ENCODE measurements at places on chromosomes 3 and 15. TPM values are rescaled to one million over a fixed set of nuclear protein-coding genes. Genes with fewer than 3 reads are reported as not detected.

DNA sequence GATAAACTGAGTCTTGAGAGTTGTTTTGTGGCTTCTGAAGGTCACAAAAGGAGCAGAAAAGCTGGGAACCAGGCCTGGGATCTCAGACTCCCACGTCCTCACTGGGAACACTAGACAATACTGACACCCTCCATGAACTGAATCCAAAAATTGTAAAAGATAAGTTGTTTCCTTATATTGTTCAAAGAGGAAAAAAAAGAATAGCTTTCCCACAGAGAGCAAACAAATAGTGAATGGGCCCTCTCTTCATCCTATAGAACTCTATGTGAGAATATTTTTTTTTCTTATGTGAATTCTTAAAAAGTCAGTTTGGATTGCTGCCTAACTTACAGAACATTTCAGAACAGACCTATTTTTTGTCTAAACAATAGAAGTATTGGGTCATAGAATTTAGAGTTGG is 203.5 kb downstream of the MECOM start:
- no peaks in the 10 kb centered on the region for H3K4me1 ChIP-seq
- no peak overlapping the region for H3K27ac ChIP-seq
- no peaks in the 10 kb centered on the region for H3K27me3 ChIP-seq

GRCh38 chr15:27486051-27486450 is 515.1 kb downstream of the GABRG3 start:
- no peak for DNase-seq
- H3K36me3 ChIP-seq: no peaks in the 10 kb centered on the region

GRCh38 chr15:69163141-69163669 is 2.8 kb downstream of the GLCE start:
- H3K36me3 ChIP-seq: no peaks in the 10 kb centered on the region
- no peak overlapping the region for H3K27ac ChIP-seq
- no peak overlapping the region for H3K4me3 ChIP-seq
- H3K27me3 ChIP-seq: peaks cover 4% of the 10 kb centered on the region

GRCh38 chr15:83170474-83171165 is 37.0 kb downstream of the HDGFL3 start:
- no peaks in the 10 kb centered on the region for H3K27me3 ChIP-seq
- no peak for DNase-seq
- no peaks in the 10 kb centered on the region for H3K4me1 ChIP-seq
- no peak overlapping the region for H3K27ac ChIP-seq
- no peak overlapping the region for H3K4me3 ChIP-seq
- H3K36me3 ChIP-seq: no peaks in the 10 kb centered on the region

GRCh38 chr3:27570421-27571106 is 86.4 kb upstream of the SLC4A7 start:
- DNase-seq: no peak
- no peak overlapping the region for H3K4me3 ChIP-seq
- H3K27ac ChIP-seq: no peak overlapping the region
- H3K4me1 ChIP-seq: no peaks in the 10 kb centered on the region
- H3K36me3 ChIP-seq: no peaks in the 10 kb centered on the region

- H3K4me1 ChIP-seq: no peaks in the 10 kb centered on the region
- no peaks in the 10 kb centered on the region for H3K27me3 ChIP-seq
- no peaks in the 10 kb centered on the region for H3K36me3 ChIP-seq
- H3K27ac ChIP-seq: no peak overlapping the region
Observed at GRCh38 chr3:28267984-28268849, 26.8 kb downstream of the CMC1 start.

GRCh38 chr3:148992027-148992634 is 791 bp downstream of the GYG1 start:
- peak; percentile 92 for DNase-seq
- H3K36me3 ChIP-seq: peaks cover 23% of the 10 kb centered on the region
- peak overlapping the region; percentile 95 for H3K27ac ChIP-seq
- peaks cover 65% of the 10 kb centered on the region for H3K4me1 ChIP-seq
- no peaks in the 10 kb centered on the region for H3K27me3 ChIP-seq
- H3K4me3 ChIP-seq: peak overlapping the region; percentile 90

DNA sequence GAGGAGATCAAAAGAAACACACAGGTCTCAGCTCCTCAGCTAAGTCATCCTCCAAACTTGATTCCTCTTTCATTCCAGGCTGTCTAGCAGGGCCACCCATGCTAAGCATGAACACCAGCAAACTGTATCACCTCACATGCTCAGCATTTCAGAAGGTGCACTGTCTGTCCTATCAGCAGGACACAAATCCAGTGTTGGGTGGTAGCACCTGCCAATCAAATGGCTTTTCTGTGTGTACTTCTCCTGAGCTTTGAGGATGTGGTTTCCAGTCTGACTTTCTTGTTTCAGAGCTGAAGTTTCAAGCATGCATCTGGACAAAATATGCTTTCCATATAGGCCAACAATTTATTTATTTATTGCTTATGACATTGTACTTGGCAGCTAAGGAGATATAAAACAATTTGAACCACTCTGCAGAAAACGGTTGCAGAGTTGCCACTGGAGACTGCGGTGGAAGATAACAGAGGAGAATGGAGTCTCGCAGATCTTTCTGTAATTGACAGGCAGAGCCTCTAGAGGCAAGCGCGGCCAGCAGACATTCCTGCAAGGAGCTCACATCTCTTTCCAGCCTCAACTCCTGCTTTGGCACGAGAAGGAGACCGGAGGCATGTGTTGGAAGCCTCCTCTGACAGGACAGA is 167.1 kb upstream of the WNT5A start:
- H3K4me3 ChIP-seq: no peak overlapping the region
- H3K27me3 ChIP-seq: no peaks in the 10 kb centered on the region
- H3K27ac ChIP-seq: no peak overlapping the region
- H3K4me1 ChIP-seq: no peaks in the 10 kb centered on the region
- DNase-seq: no peak

DNA sequence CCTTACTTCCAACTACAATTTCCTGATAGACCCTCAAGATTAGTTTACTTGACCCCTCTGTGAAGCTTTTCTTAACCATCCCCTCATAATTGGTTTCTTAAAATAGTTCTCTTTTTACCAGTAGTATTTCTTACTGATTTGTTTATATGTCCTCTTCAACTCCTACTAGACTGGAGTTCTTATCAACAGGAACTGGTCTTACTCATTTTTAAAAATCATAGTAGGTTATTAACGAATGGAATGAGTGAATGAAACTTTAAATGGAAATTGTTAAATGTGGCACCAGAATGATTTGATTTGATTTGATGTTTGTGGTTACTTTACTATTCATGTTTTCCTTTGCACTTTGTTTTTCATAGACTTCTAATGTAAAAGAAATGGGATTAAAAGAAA is 91.5 kb downstream of the NEO1 start:
- DNase-seq: no peak
- no peaks in the 10 kb centered on the region for H3K36me3 ChIP-seq
- no peaks in the 10 kb centered on the region for H3K4me1 ChIP-seq
- no peak overlapping the region for H3K27ac ChIP-seq
- H3K27me3 ChIP-seq: no peaks in the 10 kb centered on the region

- DNase-seq: no peak
- H3K4me3 ChIP-seq: no peak overlapping the region
- H3K27ac ChIP-seq: no peak overlapping the region
- peaks cover 6% of the 10 kb centered on the region for H3K27me3 ChIP-seq
- H3K36me3 ChIP-seq: no peaks in the 10 kb centered on the region
- peaks cover 8% of the 10 kb centered on the region for H3K4me1 ChIP-seq
Observed at GRCh38 chr3:157494581-157495281, 8.5 kb downstream of the VEPH1 start.

- no peak for DNase-seq
- H3K27ac ChIP-seq: no peak overlapping the region
- no peak overlapping the region for H3K4me3 ChIP-seq
- H3K4me1 ChIP-seq: no peaks in the 10 kb centered on the region
- no peaks in the 10 kb centered on the region for H3K36me3 ChIP-seq
Observed at GRCh38 chr15:57752436-57752835, 45.9 kb downstream of the POLR2M start.

DNA sequence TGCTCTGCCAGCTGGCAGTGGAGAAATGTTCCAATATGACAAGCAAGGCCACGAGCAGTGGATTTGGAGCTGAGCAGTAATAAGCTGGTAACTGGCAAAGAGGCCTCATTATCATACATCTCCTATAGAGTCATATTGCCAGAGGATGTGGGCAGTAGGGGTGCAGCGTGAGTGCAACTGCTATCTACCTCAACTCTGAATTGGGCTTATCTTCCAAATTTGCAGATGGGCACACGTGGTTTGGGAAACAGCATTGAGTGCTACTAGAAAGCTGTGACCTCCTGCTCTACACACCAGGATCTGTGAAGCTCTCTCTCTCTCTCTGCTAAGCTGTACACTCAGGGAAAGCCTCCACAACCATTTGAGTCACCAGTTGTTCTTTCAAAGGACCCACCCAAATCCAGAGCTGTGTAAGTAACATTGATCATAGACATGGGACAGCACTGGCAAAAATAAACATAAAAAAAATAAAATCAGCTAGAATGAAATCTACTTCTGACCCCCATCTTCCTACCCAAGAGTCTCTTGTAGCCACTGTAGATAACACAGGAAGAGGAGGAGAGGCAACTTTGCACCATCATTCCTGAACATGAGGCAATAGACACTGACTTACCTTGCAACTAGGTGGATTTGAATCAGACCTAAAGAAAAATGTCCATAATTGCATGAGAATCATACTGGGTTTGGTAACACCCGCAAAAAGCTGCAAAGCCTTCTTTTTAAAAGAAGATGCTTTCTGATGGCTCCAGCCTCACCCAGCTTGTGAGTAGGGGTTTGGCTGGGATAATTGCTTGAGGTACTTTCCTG is 82.9 kb upstream of the THBS1 start:
- peaks cover 3% of the 10 kb centered on the region for H3K4me1 ChIP-seq
- no peak overlapping the region for H3K27ac ChIP-seq
- H3K27me3 ChIP-seq: no peaks in the 10 kb centered on the region
- no peaks in the 10 kb centered on the region for H3K36me3 ChIP-seq
- no peak for DNase-seq
- H3K4me3 ChIP-seq: no peak overlapping the region

DNA sequence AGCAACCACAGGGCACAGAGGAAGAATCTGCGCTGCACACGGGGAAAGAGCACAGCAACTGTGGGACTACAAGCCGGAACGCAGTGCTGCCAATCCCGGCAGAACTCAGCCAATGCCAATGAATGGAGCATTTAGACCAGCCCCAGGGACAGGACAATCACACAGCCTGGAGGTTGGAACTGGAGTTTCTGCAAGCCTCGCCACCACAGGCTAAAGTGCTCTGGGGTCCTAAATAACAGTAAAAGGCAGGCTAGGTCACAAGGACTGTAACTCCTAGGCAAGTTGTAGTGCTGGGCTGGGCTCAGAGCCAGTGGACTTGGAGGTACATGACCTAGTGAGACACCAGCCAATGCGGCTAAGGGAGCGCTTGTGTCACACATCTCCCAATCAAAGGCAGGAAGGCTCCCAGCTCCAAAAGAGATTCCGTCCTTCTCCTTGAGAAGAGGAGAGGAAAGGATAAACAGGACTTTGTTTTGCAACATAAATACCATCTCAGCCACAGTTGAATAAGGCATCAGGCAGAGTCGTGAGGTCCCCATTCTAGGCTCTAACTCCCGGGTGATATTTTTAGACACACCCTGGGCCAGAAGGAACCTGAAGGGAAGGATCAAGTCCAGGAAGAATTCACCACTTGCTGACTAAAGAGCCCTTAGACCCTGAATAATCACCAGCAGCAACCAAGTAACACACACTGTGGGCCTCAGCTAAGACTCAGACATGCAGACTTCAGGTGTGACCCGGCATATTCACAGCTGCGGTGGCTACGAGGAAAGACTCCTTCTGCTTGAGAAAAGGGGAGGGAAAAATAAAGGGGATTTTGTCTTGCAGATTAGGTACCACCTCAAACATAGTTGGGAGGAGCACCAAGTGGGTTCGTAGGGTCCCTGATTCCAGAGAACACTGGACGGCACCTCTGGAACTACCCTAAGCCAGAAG is 85.5 kb upstream of the XXYLT1 start:
- DNase-seq: no peak
- no peaks in the 10 kb centered on the region for H3K4me1 ChIP-seq
- H3K27ac ChIP-seq: no peak overlapping the region
- no peak overlapping the region for H3K4me3 ChIP-seq
- peaks cover 16% of the 10 kb centered on the region for H3K36me3 ChIP-seq

- DNase-seq: no peak
- no peaks in the 10 kb centered on the region for H3K36me3 ChIP-seq
- no peak overlapping the region for H3K4me3 ChIP-seq
- H3K27me3 ChIP-seq: no peaks in the 10 kb centered on the region
Observed at GRCh38 chr15:52491472-52491871, 37.2 kb downstream of the MYO5A start.

DNA sequence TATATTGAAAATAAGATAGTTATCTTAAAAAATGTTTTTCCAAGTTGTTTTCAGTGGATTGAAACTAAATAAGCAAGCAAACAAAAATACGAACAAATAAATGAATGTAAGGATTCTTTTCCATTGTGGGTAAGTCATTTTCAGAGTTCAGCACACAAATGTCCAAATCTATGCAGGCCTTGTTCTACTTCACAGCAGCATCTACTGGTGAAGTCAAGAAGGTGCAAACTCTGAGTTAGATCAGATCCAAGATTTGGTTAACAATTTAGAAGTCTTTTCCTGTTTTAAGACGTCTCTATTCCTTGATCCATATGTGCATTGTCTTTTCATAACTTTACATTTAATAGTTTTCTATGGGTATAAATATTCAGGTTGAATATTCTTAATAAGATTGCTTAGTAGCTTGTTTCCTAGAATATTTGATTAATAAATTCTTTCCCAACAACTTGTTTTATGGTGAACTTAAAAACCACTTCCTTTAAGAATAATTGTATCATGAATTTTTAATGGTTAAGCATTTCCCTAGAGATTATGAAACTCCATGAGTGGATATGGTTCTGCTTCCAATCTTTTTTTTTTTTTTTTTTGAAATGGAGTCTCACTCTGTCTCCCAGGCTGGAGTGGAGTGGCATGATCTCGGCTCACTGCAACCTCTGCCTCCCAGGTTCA is 10.5 kb downstream of the PTX3 start:
- H3K4me1 ChIP-seq: no peaks in the 10 kb centered on the region
- no peak overlapping the region for H3K4me3 ChIP-seq
- no peak for DNase-seq
- no peak overlapping the region for H3K27ac ChIP-seq
- H3K27me3 ChIP-seq: no peaks in the 10 kb centered on the region

GRCh38 chr15:51536965-51537574 is 85.5 kb downstream of the DMXL2 start:
- H3K27me3 ChIP-seq: no peaks in the 10 kb centered on the region
- H3K27ac ChIP-seq: no peak overlapping the region
- no peaks in the 10 kb centered on the region for H3K4me1 ChIP-seq

Gene DNAH12
- 0.09 TPM for total RNA-seq

Gene SLCO2A1
- total RNA-seq: 18.2 TPM

Gene TMEM212
- total RNA-seq: not detected

Gene PLIN1
- 0.86 TPM for total RNA-seq

Gene CDHR4
- total RNA-seq: not detected

All from spleen (tissue), 13 donors.